Midbrain (tissue), 1 donor: ENCODE measurements at places on chromosomes 1 and 21.

DNA sequence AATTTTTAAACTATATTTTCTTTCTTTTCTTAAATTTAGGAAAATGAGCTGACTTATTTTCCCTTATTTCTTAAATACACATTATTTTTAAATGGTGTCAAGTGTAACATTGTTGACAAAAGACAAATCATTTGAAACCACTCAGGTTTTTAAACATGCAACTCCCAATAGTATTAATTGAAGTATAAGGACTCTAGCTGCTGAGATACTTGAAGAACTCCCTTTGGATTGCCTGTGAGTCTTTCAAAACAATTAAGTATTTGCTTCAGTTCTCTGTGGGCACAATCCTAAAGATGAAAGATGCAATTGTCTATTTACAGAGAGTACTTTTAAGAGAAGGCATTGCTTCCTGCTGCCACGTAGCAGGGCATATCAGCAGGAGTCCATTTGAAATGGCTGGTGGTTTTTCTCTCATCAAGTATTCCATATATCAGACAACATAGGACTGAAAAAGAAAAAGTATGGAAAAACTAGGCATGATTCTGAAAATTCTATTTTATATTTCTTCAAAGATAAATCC lies 373.4 kb downstream of the NEGR1 start:
- no peak for DNase-seq

DNA sequence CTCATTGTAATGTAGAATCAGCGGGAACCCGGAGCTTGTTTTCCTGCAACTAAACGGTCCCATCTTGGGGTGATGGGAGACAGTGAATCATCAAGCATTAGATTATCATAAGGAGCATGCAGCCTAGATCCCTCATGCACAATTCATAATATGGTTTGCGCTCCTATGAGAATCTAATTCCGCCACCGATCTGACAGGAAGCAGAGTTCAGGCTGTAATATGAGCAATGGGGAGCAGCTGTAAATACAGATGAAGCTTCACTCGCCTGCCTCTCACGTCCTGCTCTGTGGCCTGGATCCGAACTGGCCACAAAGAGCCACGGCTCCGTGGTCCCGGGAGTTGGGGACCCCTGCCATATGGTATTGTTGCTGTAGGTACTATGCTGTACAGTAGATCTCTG lies 1.6 kb downstream of the IFI44 start:
- no peak for DNase-seq

GRCh38 chr1:119480175-119480574 lies 26.8 kb upstream of the HSD3B1 start:
- no peak for DNase-seq

DNA sequence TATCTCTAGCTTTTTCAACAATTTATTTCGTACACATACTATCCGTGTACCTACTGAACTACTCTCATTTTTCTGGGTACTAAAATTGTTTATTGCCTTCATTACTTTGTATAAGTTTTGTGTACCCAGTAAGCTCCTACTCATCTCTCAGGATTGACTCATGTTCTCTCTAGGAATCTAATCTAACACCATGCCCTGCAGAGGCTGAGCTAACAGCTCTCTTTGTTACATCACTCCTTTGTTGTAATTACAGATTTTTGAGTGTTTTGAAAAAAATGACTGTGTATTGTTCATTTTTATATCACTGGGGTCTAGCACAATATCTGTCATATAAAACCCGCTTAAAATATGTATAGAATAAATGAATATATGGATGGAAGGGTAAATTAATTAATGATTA lies 167.1 kb downstream of the ATP6V1G3 start:
- DNase-seq, result no peak

DNA sequence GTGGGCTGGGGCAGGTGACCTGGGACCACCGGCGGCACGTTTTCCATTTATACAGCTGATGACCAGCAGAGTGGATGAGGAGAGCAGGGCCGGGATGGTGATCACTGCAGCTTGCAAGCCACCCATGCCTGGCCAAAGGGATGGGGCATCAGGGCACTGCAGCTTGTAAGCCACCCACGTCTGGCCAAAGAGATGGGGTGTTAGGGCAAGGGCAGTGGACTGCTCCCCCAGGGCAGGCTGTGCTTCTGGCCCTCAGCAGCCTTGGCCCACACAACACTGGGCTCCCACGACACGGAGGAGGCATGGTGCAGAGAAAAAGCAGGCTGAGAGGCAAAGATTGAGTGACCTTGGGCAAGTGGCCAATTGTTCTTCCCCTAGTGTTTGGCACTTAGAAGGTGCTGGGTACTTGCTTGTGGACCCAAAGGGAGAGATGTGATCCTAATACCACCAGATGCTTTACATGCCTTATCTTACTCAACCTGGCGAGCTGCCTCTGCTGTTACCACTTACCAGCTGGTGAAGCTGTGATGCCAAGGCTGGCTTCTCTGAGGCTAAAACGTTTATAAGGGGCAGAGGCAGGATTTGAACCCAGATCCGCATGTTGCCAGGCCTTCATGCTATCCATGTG lies 48.3 kb downstream of the TRIM62 start:
- DNase-seq, result no peak

DNA sequence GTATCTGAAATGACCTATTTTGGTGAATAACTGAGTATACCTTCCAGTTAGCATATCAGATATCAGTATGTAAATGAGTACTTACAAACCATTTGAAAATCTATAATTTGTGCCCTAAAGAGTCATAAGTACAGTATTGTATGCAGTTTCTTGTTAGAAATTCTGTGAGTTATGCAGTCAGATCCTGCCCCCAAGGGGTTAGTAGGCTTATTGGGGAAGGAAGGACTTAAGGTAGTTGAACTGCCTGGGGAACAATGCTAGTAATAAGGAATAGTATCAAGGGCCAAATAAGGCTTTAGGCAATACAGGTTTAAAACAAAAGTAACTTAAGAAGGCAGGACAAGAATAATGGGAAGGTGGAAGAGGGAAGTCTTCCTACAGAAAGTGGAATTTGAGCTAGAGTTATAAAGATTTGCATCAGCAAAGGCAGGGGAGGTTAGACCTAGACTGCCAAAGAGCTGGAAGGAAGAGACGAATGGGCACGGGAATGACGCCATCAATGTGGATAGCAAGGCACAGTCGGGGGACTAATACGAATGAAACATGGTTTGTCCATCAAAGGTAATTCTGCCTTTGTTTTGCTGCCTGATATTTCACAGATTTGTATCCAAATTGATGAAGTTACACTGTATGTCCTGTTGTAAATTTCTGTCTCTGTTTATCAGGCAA lies 182.9 kb upstream of the DPYD start:
- no peak for DNase-seq

GRCh38 chr1:43348809-43349593 lies 9.8 kb upstream of the CDC20 start:
- DNase-seq, result peak; percentile 51

DNA sequence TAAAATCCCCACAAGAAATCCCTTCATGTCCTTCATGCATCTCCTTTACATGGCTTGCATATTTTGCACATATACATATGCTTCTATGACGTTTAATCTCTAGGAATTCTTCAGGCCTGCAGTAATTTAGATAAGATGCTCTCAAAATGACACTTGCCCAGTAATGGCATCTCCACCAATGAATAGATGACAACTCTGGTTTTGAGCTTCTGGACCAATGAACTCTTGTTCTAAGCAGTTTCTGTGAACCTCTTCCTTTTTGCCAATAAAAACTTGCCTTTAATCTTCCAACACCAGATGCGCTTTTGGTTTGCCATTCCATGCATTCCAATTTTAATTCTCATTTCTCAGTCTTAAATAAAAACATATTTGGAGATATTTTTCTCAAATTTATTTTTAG lies 189.8 kb upstream of the OLFM3 start:
- no peak for DNase-seq

DNA sequence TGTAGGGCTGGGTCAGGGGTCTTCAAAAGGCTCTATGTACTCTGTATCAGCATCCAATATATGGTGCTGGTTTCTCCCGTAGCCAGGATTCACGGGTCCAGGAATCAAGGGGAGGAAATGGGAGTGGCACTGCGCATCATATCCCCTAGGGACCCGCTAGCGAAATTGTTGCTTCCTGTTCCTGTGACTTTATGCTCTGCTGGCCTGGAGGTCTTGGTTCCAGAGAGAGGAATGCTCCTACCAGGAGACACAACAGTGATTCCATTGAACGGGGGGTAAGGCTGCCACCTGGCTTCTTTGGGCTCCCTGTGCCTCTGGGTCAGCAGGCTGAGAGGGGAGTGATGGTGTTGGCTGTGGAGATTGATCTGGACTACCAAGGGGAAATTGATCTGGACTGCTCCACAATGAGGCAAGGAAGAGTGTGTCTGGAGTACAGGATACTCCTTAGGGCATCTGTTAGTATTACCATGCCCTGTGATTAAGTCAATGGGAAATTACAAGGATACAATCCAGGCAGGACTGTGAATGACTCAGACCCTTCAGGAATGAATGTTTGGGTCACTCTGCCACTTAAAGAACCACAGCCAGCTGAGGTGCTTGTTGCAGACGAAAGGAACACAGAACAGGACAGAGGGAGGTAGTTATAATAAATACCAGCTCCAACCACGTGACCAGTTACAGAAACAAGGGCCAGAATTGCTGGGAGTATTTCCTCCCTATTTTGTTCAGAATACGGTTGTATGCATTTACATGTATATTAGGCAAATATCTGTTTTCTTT lies 10.2 kb downstream of the SPSB1 start:
- no peak for DNase-seq

- no peak for DNase-seq
Observed at GRCh38 chr1:59827055-59827643, 12.4 kb downstream of the HOOK1 start.

DNA sequence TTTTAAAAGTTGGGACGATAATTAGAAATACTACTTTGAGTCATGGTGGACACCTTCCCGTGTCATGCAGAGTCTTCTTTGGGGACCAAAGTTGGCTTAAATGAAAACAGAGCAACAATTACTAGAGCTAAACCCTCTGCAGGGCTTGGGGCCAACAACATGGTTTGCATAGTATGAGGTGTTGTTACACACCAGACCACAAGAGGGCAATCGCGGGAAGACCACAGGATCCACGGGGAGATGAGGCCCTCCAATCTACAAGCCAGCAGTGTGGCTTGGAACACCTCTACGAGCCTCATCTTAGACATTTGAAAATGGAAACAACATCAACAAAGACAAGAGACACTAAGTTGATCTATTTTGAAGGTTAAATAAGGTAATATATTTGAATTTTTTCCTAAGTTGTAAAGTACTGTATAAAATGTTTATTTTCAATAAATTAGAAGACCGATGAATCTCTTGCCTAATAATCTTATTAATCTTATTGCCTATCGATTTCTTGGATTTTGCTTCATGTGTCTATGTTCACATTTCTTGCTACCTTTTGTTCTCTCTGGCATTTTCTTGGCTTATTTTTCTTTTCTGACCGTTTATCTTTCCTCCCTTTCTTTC lies 8.2 kb upstream of the SMCP start:
- peak; percentile 72 for DNase-seq

GRCh38 chr1:162292422-162292849 lies 84.2 kb downstream of the SPATA46 start:
- no peak for DNase-seq

- DNase-seq, result no peak
Observed at GRCh38 chr1:228540161-228540917, 53.2 kb downstream of the RNF187 start.

DNA sequence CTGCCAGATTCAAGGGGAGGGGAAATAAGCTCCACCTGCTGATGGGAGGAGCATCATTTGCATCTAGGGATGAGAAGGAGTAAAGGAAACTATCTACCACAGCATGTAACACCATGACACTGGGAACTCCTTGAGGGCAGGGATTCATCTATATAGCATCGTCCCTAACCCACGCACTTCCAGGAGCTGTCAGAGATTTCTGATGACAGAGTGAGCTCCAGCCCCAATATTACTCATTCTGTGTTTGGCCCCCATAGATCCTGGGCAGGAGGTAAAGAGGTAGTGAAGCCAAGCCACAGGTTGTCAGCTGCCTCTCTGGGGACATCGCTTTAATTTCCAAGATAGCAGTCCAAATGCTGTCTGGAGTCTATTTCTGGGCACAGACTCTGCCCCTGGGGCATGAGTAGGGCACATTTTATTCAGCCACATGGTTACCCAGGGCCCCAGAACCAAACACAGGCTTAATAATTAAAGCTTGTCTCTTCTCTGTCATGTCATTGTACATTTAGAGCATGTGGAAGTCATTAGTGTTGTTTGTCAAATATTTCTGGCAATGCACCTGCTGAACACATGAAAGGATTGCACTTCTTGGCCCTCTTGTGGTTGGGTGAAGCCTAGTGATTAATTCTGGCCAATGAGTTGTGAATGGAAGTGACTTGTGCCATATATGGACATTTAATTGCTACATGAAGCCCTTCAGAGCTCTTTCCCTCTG lies 105.9 kb upstream of the POU3F1 start:
- no peak for DNase-seq

- no peak for DNase-seq
Observed at GRCh38 chr1:115185336-115185735, 96.0 kb upstream of the TSPAN2 start.

GRCh38 chr1:205293350-205294074 lies 28.0 kb downstream of the NUAK2 start:
- DNase-seq, result no peak

DNA sequence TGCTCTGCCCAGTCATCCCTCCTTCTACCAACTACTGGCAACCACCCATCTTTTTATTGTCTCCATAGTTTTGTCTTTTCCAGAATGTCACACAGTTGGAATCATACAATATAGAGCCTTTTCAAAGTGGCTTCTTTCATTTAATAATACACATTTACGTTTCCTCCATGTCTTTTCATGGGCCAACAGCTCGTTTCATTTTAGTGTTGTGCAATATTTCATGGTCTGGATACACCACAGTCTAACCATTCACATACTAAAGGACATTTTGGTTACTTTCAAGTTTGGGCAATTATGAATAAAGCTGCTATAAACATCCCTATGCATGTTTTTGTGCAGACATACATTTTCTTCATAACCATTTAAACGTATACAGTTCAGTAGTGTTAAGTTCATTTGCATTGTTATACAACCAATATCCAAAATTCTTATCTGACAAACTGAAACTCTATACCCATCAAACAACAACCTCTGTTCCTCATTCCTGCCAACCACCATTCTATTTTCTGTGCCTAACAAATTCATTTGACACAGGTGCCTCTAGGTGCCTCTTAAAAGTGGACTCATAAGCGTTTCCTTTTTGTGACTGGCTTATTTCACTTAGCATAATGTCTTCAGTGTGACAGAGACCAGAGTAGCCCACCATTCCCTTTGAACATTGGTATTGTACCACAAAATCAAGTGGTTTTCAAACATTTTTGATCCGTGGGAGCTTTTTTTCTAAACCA lies 138.1 kb downstream of the NR5A2 start:
- no peak for DNase-seq
